ENCODE measurements at places on chromosomes 7 and 10. TPM values are rescaled to one million over a fixed set of nuclear protein-coding genes. Genes with fewer than 3 reads are reported as not detected.

Gene ATOH7
- not detected for total RNA-seq

Gene NACAD
- 0.62 TPM for total RNA-seq

Gene UNCX
- not detected for total RNA-seq

Gene HOXA6
- 1.3 TPM for total RNA-seq

Gene PALD1
- total RNA-seq: 5.9 TPM

Gene FAM25G
- total RNA-seq: not detected

Gene PILRA
- total RNA-seq: 0.61 TPM

Gene C10orf105
- total RNA-seq: not detected

Gene PKD1L1
- total RNA-seq: 0.13 TPM

Gene PNLIPRP1
- total RNA-seq: not detected

Gene TMEM120A
- total RNA-seq: 53.9 TPM

Gene GPR158
- total RNA-seq: not detected

Gene STEAP2
- 5.0 TPM for total RNA-seq

Gene LRRC4
- 5.1 TPM for total RNA-seq

Gene PIK3CG
- total RNA-seq: 6.1 TPM

Gene GNA12
- total RNA-seq: 6.6 TPM

Gene CALML3
- 196 TPM for total RNA-seq

Gene CYP2C9
- 3.7 TPM for total RNA-seq

Gene PBLD
- total RNA-seq: 2.7 TPM

Gene ITGB8
- 30.5 TPM for total RNA-seq

Gene RNLS
- total RNA-seq: 7.9 TPM

Gene ANK3
- 59.1 TPM for total RNA-seq

Gene CUBN
- 0.15 TPM for total RNA-seq

Gene PAPOLB
- total RNA-seq: not detected

Gene CHAT
- total RNA-seq: not detected

Gene TMEM130
- total RNA-seq: not detected

Gene FBH1
- total RNA-seq: 58.5 TPM

Gene NKX2-3
- not detected for total RNA-seq

Gene WEE2
- not detected for total RNA-seq

Gene H2BK1
- not detected for total RNA-seq

Gene GIMAP7
- total RNA-seq: 0.64 TPM

Gene LRGUK
- total RNA-seq: 0.21 TPM

Gene CRTAC1
- total RNA-seq: 0.22 TPM

Gene CACNA2D1
- total RNA-seq: 3.8 TPM

Gene EN2
- total RNA-seq: not detected

Gene CPA2
- not detected for total RNA-seq

Gene SAMD9L
- total RNA-seq: 4.1 TPM

Gene FERD3L
- not detected for total RNA-seq

Gene TMEM229A
- not detected for total RNA-seq

Gene CLDN4
- total RNA-seq: 436 TPM

Gene EXOC6
- total RNA-seq: 1.3 TPM

Gene FFAR4
- 0.26 TPM for total RNA-seq

Gene MSMB
- 8.4 TPM for total RNA-seq

Gene ASB10
- total RNA-seq: not detected

Gene CDK14
- total RNA-seq: 3.6 TPM

Gene PKD2L1
- not detected for total RNA-seq

Gene UCMA
- not detected for total RNA-seq

Gene CALHM1
- not detected for total RNA-seq

Gene MINPP1
- 9.4 TPM for total RNA-seq

Gene CTAGE8
- total RNA-seq: 0.23 TPM

Gene PANK1
- 5.9 TPM for total RNA-seq

Gene KMT2E
- 69.0 TPM for total RNA-seq
